ENCODE measurements at places on chromosomes 7 and 10. TPM values are rescaled to one million over a fixed set of nuclear protein-coding genes. Genes with fewer than 3 reads are reported as not detected.

STK31 gene
- polyA plus RNA-seq, result 0.15 TPM

SGCE gene
- 12.8 TPM for polyA plus RNA-seq

NKX2-3 gene
- not detected for polyA plus RNA-seq

SCART1 gene
- polyA plus RNA-seq, result 0.14 TPM

GHRHR gene
- polyA plus RNA-seq, result 1.6 TPM

TMEM270 gene
- polyA plus RNA-seq, result 0.26 TPM

CPEB3 gene
- 0.53 TPM for polyA plus RNA-seq

CALHM3 gene
- 0.60 TPM for polyA plus RNA-seq

CPED1 gene
- 0.08 TPM for polyA plus RNA-seq

ANKRD61 gene
- 0.23 TPM for polyA plus RNA-seq

AMPH gene
- 3.6 TPM for polyA plus RNA-seq

GBX1 gene
- polyA plus RNA-seq, result not detected

HOXA10 gene
- not detected for polyA plus RNA-seq

PKD2L1 gene
- 0.33 TPM for polyA plus RNA-seq

GDF2 gene
- polyA plus RNA-seq, result not detected

SERPINE1 gene
- 3.8 TPM for polyA plus RNA-seq

CNTNAP2 gene
- polyA plus RNA-seq, result 22.6 TPM
